Fibroblast of skin of back (primary cell): ENCODE measurements at places on chromosomes 6 and 20.

GRCh38 chr6:16184129-16184528 lies 54.3 kb upstream of the GMPR start:
- peak; percentile 32 for DNase-seq

- no peak for DNase-seq
Measured at GRCh38 chr6:65081756-65082155, 625.3 kb downstream of the EYS start.

- no peak for DNase-seq
Measured at GRCh38 chr20:22848364-22848763, 186.7 kb upstream of the SSTR4 start.

- no peak for DNase-seq
Measured at GRCh38 chr6:34496103-34496685, 30.3 kb downstream of the PACSIN1 start.
